ENCODE measurements at places on chromosomes 1 and 21.

DNA sequence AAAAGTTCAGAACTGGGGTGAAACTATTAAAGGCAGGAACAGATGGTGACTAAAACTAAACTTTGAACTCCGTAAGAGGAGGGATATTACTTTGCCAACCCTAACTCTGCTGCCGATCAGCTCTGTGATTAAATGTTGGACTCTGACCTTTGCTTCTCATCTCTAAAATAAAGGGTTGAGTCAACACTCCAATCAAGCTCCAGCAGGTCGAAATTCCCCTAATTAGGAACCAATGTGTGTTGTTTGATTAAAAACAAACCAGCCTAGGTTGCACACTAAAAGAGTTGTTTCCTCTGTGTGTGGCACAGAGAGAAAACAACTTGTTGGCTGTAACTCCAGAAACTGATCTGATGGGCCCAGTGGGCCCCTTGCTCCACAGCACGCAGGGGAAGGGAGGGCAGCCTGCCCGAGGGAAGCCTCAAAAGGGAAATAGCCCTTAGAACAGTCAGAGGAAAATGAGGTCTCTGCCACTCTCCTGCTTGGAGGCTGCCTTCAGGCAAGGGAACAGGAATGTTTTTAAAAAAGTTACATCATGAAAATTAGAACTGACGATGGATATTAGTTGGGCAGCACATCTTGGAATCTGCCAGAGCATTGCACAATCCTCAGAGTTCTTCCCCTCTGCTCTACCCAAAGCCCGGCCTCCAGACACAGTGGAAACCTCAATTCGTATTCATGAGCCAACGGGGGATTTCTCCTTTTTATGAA, 69.3 kb downstream of the KCTD3 start:
- DNase-seq, result no peak

GRCh38 chr21:39161064-39161463, 22.2 kb downstream of the PSMG1 start:
- DNase-seq, result no peak

- DNase-seq, result no peak
Observed at GRCh38 chr1:224626042-224626441, 9.9 kb downstream of the CNIH3 start.

- no peak for DNase-seq
Observed at GRCh38 chr1:169307176-169307575, 60.4 kb downstream of the NME7 start.

DNA sequence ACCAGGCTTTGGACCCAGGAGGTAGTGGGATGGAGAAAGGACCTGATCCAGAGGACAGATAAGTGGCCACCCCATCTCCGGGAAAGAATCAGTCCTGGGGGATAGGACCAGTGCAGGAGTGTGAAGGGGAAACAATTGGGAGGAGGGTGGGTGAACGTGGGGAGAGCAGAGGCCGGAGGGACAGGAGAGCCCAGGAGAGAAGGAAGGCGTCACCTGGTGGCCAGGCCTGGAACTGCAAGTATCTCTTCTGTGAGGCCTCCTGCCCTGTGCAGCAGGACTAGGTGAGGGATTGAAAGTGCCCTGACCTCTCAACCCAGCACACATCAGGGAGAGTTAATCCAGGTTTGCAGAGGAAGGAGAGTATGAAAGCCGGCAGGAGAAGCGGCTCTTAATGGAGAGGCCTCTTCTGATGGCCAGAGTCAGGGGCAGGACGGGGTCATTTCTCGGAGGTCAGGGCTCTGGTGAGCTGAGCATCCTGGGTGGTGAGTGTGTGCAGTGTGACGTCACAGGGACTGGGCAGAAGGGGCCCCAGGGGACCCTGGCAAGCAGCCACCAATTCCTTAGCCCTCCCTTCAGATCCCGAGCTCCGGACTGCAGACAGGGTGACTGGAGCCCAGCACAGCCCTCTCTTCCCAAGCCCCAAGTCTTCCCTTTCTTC, 9.2 kb upstream of the LAD1 start:
- peak; percentile 60 for DNase-seq

GRCh38 chr1:51950701-51951100, 39.8 kb downstream of the RAB3B start:
- no peak for DNase-seq
